ENCODE measurements at places on chromosomes 1 and 21.

DNA sequence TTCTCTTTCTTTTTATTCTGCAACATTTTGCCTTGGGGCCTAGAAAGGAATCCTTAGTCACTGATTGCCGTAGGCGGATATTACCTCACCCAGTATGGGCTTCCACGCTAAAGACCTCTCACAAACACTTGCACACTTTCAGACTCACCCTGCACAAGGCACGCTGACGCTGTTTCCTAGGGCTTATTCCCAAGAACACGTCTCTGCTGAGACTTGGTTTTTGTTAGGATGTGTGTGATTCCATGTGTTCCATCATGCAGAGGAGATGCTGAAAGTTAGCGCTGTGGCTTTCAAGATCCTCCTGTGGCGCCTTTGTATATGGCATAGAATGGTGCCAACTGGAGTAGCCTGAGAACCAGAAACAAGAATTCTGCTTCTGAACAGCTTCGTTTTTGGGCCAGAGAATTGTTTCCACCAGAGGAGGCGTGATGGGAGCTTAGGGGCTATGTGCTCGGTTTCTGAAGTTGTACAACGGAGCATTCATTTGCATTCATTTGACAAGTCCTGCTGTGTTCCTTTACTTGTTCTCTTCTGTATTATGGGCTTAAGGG, 297.0 kb downstream of the DISC1 start:
- no peak for DNase-seq

- DNase-seq = no peak
Measured at GRCh38 chr1:223856386-223856785, 10.6 kb upstream of the TP53BP2 start.

GRCh38 chr1:156429313-156430060, 60.5 kb downstream of the RHBG start:
- no peak for DNase-seq

DNA sequence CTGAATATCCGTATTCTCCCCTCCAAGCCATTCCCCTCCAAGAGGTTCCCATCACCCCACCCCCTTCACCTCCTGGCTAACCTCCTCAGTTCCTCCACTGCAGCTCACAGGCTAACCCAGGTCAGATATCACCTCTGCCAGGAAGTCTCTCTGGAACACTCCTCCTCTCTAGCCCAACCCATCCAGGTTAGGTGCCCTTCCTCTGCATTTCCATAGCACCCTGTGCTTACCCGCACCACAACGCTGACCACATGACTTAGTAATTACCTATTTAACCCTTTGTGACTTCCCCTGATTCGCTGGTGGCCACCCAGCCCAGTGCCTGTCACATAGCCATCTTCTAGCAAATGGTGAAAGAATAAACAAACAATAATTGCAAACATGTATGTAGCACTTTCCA, 49.5 kb upstream of the IFFO2 start:
- no peak for DNase-seq

DNA sequence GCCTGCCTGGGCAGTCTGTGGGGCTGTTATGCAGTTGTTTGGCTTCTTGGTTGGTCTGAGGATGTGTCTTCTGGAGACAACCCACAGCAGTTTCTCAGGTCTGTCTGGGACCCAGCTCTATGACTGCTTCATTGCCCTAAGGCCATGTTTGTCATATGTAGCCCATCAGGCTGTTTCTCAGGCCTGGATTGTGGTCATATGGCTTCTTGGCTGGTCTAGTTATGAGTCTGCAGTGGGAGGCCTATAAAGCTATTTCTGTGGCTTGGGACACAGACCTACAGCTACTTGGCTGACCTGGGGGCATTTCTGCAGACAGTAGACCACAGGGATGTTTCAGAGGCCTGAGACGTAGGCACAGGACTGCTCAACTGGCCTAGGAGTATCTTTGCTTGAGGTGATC, 41.5 kb downstream of the CHIA start:
- DNase-seq = no peak

- DNase-seq = no peak
Measured at GRCh38 chr21:29166323-29166722, 35.9 kb downstream of the MAP3K7CL start.

DNA sequence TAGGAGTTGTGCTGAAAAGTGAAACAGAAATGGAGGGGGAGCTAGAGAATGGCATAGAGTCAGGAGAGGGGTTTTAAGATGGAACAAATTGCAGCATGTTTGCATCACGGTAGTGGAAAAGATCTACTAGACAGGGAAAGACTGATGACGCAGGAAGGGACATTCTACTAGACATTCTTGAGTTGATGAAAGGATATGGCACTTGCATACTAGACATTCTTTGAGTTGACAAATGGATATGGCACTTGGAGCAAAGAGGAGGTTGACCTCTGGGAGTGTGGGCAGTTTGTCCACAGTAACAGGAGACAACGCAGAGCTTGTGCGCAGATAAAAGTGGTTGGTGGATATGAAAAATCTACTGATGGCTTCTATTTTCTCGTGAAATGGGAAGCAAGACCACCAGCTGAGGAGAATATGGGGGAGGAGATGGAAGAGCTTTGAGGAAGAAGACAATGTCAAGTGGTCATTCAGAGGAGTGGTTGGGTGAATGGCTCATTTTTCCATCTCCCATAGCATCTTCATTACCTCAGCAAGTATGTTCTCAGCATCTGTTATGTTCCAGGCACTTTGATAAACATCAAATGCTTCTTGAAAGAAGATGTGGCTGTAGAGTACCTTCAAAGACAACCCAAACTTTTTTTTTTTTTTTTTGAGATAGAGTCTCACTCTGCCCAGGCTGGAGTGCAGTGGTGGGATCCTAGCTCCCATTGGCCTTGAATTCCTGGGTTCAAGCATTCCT, 2.4 kb upstream of the CTPS1 start:
- no peak for DNase-seq

- DNase-seq = peak; percentile 69
Measured at GRCh38 chr1:203268901-203269653, 36.2 kb upstream of the BTG2 start.

All from CMK (cell line).